ENCODE measurements at places on chromosomes 4 and X.
A peak's percentile ranks its signal among the peaks of the same experiment; 100 is the strongest.

- no peak for DNase-seq
Observed at GRCh38 chrX:63740382-63740781, 44.6 kb downstream of the ARHGEF9 start.

GRCh38 chr4:56655627-56656345 is 25.3 kb downstream of the HOPX start:
- DNase-seq: peak; percentile 47

DNA sequence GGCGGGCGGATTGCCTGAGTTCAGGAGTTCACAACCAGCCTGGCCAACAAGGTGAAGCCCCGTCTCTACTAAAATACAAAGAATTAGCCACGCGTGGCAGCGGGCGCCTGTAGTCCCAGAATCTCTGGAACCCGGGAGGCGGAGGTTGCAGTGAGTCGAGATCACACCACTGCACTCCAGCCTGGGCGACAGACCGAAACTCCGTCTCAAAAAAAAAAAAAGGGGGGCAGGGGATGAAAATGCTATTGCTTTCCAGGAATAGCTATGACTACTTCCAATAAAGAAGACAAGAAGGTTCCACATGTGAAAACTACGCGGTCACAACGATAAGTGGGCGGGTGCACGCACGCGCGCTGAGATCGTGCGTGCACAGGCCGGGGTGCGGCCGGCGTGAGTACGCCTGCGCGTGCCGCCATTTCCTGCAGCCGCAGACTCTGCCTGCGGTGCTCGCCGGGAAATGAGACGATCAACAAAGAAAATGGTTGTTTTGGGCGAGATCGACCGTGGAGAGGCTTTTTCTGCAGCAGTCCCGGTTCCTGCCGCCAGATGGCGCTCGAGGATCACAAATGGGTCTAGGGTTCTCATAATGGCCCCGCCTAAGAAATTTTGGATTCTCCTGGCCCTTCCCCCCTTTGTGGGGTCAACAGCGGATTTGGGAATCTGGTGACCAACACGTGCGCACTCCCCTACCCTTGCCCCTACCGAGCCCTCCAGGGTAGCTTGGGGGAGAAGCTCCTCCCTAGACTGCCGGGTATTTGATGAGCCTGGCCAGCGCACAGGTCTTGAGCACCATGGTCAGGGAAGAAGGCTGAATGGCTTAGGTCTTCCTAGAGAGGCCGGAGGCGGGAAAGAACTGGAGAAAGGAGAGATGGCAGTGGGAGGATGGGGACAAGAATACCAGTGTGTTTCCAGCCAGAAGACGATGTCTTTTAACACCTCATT is 35.1 kb downstream of the PNMA5 start:
- peak; percentile 90 for DNase-seq

- DNase-seq: no peak
Observed at GRCh38 chr4:128979934-128980333, 113.4 kb downstream of the SCLT1 start.

GRCh38 chr4:42954963-42955669 is 62.6 kb downstream of the GRXCR1 start:
- no peak for DNase-seq

DNA sequence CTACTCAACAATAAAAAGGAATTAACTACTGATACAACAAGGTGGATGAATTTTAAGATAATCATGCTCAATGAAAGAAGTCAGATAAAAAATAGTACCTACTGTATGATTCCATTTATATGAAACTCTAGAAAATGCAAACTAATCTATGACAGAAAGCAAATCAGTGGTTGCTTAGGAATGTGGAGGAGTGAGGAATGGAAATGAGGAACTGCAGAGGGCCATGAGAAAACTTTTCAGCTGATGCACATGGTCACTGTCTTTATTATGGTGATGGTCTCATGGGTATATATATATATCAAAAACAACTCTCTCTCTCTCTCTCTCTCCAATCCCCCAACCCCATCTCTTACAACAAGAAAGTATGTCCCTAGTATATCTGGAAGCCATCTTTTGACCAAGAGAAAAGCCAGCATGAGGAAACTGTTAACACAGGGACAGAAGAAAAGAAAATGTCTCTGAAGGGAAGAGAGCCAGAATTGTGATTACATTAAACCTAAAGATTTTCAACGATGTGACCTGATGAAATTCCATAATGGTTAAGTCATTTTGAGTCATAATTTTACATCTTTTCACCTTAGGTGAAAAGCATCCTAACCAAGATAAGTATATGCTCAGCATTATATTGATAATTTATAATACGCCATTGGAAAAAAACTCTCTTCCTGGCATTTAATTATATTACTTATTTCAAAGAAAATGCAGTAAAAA is 8.5 kb upstream of the NFKB1 start:
- no peak for DNase-seq

GRCh38 chr4:56085275-56085674 is 136.5 kb downstream of the CEP135 start:
- DNase-seq: no peak

DNA sequence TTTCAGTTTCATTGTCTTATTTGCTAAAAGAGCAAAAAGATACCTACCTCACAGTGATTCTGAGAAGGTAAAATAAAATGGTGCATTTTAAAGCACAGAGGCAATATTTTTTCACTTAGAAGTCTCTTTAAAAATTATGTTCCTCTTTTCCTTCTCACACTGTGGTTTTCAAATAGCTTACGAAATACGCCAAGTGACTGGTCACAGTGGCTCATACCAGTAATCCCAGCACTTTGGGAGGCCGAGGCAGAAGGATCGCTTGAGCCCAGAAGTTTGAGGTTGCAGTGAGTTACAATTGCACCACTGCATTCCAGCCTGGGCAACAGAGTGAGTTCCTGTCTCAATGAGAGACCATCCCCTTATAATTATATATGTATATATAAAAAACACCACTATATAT is 372.6 kb downstream of the FBXO8 start:
- DNase-seq: no peak

DNA sequence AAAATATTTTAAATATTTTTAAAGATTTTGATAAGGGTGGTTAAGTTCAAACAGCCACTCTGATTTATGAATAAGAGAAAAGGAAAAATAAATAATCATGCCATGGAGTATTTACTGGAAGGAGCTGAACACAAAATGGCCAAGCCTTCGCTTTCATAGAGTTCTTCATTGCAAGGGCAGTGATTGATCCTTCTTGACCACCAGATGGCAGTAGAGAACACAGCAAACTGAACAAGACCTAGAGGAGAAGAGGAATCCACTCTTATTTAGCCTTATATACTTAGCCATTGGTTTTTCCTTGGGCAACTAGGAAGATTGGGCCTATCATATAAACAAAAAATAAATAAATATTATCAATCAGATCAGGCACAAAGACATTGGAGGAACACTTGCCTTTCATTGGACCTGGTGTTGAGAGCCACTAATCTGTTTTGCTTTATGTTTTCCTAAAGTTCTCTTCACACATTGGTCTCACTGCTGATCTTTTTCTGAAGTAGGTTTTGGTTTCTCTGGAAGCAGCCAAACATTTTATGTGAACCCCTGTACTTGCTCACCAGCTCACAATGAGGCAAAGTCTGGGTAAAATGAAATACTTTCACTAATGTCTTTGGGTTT is 58.1 kb upstream of the PARM1 start:
- peak; percentile 45 for DNase-seq

GRCh38 chr4:137804906-137805495 is 272.7 kb upstream of the PCDH18 start:
- no peak for DNase-seq

DNA sequence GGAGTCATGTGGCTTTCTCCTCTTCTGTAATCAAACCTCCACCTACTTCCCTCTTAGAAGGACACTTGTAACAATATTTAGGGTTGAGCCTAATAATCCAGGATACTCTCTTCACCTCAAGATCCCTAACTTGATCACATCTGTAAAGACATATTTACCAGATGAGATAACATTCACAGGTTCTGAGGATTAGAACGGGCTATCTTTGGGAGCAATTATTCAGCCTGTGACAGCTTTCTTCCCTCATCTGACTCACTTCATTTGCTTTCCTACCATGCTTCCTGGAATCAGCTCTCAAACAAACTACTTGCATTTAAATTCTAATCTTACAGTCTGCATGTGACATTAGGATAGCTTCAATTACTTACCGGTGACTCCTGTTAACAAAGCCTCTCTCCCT is 133.5 kb upstream of the NDST3 start:
- DNase-seq: no peak

DNA sequence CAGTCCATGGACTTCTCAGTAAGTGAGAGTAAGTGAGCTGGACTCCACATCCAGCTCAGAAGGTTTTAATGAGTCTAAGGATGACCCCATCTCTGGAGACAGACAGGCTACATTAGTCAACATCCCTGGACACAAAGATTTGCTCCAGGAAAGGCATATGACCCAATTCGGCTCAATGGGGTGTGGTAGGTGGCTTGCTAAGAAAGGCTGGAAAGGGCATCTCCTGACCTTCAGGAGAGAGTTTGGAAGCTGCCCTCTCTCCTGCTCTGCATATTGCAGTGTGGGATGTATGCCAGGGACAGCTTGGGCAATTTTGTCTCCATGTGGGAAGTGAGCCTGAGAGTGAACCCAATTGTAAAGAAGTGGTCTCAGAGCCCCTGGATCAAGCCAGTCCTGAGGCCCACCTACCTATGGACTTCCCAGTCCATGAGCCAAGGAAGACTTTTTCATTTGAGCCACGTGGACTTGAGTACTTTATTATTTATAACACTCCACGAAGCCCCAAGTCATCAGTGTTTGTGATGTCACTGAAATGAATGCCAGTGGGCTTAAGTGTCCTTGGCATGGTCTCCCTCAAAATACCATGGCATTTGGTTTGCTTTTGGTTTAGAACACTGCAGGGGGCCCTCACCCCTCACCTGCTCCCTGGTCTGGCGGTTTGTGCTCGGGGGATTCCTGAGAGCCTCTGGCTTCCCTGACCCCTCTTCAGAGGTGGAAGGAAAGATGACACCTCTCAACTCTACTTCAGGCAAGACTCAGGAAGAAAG is 10.4 kb upstream of the ABLIM2 start:
- no peak for DNase-seq

DNA sequence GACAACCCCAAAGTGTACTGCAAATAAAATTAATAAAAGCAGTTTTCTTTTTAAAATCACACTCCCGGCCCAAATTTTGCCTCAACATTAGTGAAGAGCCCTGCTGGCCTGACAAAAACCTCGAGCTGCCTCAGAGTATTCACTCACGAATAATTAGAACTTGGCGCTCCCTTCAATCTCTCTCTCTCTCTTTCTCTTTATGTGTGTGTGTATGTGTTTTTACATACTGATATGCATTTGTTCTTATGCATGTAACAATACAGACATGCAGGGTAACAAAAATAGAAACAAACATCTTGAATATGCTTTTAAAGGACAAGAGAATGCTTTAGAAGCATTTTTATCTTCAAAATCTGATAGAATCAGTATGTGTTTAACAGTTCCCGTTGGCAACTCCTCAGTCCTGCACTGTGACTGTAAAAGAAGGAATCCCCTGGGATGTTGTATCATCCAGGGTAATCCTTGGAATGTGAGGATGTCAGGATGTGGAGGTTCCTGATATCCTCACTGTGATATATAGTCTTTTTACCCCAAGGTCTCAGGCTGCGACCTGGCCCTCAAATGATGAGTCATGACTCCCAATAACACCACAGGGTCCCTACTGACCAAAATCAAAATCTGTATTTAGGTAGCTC is 53.0 kb downstream of the PTCHD1 start:
- DNase-seq: no peak

DNA sequence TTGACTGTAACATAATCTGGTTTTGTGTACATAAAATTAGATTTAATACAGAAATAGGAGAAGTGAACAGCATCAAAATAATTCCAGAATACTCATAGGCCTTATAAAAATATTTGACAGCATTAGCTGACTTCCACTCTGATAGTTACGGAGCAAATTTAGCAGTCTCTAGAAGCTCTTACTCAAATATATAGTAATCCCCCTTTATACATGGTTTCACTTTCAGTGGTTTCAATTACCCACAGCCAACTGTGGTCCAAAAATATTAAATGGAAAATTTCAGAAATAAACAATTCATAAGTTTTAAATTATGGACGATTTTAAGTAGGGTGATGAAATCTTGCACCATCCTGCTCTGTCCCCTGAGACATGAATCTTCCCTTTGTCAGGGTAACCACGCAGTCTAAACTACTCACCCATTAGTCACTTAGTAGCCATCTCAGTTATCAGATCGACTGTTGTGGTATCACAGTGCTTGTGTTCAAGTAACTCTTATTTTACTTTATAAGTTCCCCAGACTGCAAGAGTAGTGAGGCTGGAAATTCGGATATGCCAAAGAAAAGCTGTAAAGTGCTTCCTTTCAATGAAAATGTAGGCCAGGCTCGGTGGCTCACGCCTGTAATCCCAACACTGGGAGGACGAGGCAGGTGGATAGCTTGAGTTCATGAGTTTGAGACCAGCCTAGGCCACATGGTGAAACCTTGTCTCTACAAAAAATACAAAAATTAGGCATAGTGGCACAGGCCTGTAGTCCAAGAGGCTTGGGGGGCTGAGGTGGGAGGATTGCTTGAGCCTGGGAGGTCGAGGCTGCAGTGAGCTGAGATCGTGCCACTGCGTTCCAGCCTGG is 17.2 kb upstream of the RTL9 start:
- DNase-seq: no peak

- no peak for DNase-seq
Observed at GRCh38 chr4:14865804-14866203, 136.5 kb upstream of the CPEB2 start.

GRCh38 chrX:83829874-83830273 is 31.1 kb upstream of the CYLC1 start:
- no peak for DNase-seq

- DNase-seq: no peak
Observed at GRCh38 chr4:73908965-73909364, 39.8 kb downstream of the CXCL1 start.

- no peak for DNase-seq
Observed at GRCh38 chr4:76723924-76724323, 174.0 kb downstream of the SOWAHB start.

DNA sequence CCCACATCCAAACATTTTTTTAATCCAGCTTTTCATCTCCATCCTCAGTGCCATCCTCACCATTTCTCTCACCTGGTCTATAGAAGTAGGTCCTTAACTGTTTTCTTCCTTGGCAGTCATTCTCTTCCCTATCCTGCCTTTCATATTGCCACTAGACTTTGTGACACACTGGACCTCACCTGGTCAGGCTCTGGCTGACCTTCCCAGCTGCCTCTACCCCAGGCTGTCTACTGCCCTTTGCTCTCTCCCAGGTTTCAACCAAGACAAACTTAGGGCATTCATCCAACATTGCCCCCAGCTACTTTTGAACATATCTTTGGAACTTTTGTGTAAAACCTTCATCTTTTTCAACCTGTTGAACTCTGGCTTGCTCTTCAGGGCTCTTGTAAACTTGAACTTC is 39.8 kb downstream of the TRAPPC11 start:
- DNase-seq: no peak

GRCh38 chrX:3771766-3772165 is 58.3 kb upstream of the PRKX start:
- no peak for DNase-seq

- no peak for DNase-seq
Observed at GRCh38 chr4:74413265-74413664, 31.7 kb upstream of the AREG start.

- no peak for DNase-seq
Observed at GRCh38 chrX:115021121-115021520, 3.7 kb upstream of the IL13RA2 start.

- DNase-seq: no peak
Observed at GRCh38 chrX:108298165-108298602, 140.0 kb downstream of the COL4A6 start.

Data from activated naive CD4-positive, alpha-beta T cell treated with anti-CD3 and anti-CD28 coated beads, Interleukin-2, amount 10 ng/mL, durations not matched to agents 7 days and 5 days (primary cell).